ENCODE measurements at places on chromosomes 6 and 20.

- peak; percentile 34 for DNase-seq
These were observed 187.5 kb upstream of the ECI2 start for GRCh38 chr6:4322846-4323309.

GRCh38 chr20:62374331-62375152, 7.4 kb upstream of the LAMA5 start:
- peak; percentile 61 for DNase-seq

- no peak for DNase-seq
These were observed 199.6 kb upstream of the RREB1 start for GRCh38 chr6:6908121-6908520.

DNA sequence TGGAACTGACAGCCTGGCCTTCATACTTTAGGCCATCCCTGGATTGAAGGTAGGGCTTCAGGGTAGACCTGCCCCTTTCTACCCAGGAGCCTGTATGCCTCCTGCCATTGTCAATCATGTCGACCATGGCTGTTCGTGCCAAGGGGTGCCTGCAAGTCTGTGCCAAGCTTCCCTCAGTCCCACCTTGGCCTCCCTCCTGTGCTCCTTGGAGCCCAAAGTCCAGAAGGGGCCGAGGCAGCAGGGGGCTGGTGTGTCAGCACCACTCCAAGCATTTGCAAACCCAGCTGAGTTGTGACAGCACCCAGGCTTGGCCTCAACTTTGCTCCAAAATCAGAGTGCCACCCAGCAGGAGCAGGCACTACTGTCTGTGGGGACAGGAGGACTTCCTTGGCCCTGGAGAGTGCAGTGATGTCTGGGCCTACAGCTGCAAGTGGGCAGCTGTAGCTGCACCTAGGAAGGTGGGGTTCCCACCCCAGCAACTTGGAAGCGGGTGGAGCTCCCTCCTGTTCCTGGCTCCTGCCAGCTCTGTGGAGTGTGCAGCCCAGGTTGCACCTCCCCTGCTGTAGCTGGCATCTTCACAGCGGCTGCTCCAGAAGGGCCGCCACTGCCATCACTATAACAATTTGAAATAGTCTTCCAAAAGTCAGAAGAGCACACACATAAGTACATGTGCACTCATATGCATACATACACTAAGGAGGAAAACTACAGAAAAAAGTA, 1719.3 kb downstream of the HACE1 start:
- no peak for DNase-seq

- peak; percentile 6 for DNase-seq
These were observed 115.2 kb upstream of the GLP1R start for GRCh38 chr6:38933426-38933825.

DNA sequence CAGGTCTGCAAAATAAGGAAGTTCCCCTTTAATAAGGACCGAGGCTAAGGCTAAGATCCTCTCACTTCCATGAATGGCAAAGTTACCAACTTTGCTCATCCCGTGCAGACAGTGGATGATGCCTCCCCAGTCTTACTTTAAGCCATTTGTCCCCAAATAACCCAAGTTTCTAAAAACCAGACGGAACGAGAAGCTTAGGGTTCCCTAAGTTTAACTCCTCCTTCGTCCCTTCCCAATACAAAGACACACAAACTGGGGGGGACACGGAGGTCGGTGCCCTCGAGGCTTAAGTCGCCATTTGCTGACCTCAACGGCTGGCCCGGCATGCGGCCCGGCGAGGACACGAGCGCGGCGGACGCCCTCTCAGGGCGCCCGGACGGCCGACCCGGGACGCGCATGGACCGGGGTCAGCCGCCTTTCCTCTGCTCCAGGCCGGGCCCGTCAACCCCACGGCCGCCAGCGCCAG, 527 bp downstream of the FBXO30 start:
- DNase-seq, result peak; percentile 77

DNA sequence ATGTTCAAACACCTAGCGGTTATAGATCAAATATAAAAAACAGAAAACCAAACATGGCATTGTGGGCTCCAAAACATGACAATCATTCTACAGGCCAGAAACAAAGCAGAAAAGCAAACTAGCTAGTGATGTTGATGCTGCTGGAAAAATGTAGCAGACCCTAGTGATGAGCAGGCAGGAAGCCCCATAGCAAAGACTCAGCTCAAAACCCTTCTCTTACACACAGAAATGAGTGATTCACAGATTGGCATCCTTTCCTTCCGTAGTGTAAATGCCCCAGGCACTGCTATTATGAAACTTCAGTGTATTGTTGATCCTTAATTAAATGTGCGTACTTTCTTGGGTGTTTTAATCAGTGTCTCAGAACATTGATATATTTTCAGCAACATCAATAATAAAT, 425.1 kb downstream of the UTRN start:
- peak; percentile 68 for DNase-seq

GRCh38 chr20:38001173-38001875, 31.9 kb downstream of the TTI1 start:
- DNase-seq, result peak; percentile 87

- DNase-seq, result no peak
These were observed 249.2 kb downstream of the CDC5L start for GRCh38 chr6:44636561-44637248.

GRCh38 chr20:56429941-56430340, 17.9 kb downstream of the CASS4 start:
- DNase-seq, result no peak

- DNase-seq, result peak; percentile 94
These were observed 12.8 kb downstream of the RNF114 start for GRCh38 chr20:49948809-49949507.

- no peak for DNase-seq
These were observed 79.6 kb downstream of the RPS12 start for GRCh38 chr6:132893772-132894490.

GRCh38 chr6:134094441-134094840, 42.0 kb upstream of the SLC2A12 start:
- DNase-seq, result no peak

DNA sequence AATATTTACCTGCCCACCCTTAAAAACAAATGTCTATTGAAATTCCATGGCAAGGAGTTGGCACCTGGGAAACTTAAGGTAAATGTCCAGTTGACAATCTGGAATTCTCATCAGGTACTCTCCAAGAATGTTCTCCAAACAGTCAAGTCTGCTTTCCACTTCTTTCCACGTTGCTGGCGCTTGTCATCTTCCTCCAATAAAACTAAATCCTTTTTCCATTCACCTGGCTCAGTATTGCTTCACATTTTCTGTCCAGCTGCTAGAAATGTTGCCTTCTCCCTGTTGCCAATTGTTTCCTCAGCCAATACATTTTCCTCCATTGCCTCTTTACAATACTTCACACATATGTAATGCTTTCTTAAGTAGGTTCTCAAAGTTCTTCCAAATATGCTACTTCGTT, 1288.1 kb upstream of the MAP3K7 start:
- no peak for DNase-seq

DNA sequence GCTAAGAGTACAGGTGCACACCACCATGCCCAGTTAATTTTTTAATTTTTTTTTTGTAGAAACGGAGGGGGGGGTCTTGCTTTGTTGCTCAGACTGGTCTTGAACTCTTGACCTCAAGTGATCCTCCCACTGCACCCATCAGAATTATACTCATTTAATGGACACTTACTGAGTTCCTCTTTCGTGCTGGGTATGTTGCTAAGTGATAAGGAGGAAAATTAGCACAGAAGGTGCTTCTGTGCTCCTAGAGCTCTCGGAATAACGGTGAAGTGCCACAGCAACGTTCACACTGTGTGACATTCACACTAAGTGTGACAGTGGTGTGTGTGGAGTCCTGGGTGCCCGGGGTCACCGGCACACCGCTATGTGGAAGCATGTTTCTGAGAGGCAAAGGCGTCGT, 32.1 kb upstream of the BMP6 start:
- no peak for DNase-seq

DNA sequence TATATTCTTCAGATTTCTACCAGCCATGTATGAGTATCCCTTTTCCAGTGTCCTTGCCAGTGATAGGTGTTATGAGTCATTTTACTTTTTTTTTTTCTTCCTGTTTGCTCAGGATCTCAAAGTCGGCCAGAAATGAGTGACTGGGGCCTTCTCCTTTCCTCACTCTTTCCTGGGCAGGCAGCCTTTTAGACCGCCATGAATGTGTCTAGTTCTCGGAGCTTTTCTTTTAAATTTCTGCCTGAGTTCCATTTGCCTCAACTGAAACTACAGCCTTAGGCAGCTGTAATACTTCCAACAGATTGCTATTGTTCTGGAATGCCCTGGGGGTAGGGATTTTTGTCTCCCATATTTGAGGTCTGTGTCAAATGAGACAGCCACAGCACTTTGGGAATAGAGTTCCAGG, 83.7 kb downstream of the STXBP5 start:
- peak; percentile 41 for DNase-seq

Measured in mesenchymal stem cell (in vitro differentiated cells and primary cell).